ENCODE measurements at places on chromosomes 7 and 10. TPM values are rescaled to one million over a fixed set of nuclear protein-coding genes. Genes with fewer than 3 reads are reported as not detected.

TRIM74 gene
- 0.33 TPM for total RNA-seq

WNT8B gene
- total RNA-seq = not detected

COL28A1 gene
- 1.0 TPM for total RNA-seq

IL2RA gene
- total RNA-seq = 0.81 TPM

AOAH gene
- total RNA-seq = 6.1 TPM

LEP gene
- total RNA-seq = 5.2 TPM

SUN3 gene
- not detected for total RNA-seq

C10orf105 gene
- 0.23 TPM for total RNA-seq

RNF148 gene
- 1.2 TPM for total RNA-seq

PANK1 gene
- total RNA-seq = 2.5 TPM

KCP gene
- total RNA-seq = 0.95 TPM

TMEM270 gene
- not detected for total RNA-seq

PKD1L1 gene
- total RNA-seq = 0.90 TPM

SHOC2 gene
- total RNA-seq = 70.1 TPM

ANKRD30A gene
- not detected for total RNA-seq

SP8 gene
- total RNA-seq = not detected

CCDC7 gene
- 32.1 TPM for total RNA-seq

DLD gene
- total RNA-seq = 60.9 TPM

SSMEM1 gene
- total RNA-seq = not detected
